CD4-positive, alpha-beta T cell treated with Interleukin-1 beta for 1 hour (primary cell): ENCODE measurements at places on chromosomes 12 and 14.

- no peak for DNase-seq
Measured at GRCh38 chr14:101056446-101056845, 152.9 kb upstream of the RTL1 start.

DNA sequence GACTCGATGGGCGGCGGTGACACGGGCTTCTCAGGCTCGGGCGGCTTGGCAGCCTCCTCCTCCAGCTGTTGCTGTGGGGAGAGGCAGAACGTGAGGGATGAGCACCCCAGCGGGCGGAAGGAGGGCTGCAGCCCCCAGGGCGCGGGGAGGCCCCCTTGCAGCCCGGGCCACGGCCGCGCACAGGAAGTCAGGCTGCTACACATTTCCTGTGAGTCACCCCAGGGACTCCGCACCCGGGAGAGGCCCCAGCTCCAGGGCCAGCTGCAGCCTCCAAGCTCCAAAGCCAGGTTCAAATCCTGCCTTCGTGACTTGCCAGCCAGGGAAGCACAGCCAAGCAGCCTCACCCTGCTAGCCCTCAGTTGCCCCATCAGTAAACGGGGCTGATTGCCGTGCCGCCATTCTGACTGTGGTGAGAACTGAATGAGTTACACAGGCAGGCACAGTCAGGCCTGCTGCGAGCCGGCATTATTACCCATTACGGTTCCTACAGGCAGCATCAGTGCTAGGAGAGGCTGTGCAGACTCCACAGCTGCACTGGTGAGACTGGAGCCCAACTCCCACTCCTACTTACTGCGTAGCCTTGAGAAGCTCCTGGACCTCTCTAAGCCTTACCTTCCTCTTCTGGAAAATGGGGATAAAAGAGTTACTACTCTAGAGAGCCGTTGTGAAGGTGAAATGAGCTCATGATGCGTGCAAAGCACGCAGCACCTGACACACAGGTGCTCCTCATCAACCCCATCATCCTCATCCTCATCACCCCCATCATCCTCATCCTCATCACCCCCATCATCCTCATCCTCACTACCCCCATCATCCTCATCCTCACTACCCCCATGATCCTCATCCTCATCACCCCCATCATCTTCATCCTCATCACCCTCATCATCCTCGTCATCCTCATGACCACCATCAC lies 100.9 kb downstream of the NCOR2 start:
- DNase-seq = peak; percentile 94

GRCh38 chr14:103801459-103801858 lies 45.9 kb downstream of the PPP1R13B start:
- DNase-seq = no peak

- no peak for DNase-seq
Measured at GRCh38 chr12:31594681-31595080, 3.7 kb upstream of the DENND5B start.

DNA sequence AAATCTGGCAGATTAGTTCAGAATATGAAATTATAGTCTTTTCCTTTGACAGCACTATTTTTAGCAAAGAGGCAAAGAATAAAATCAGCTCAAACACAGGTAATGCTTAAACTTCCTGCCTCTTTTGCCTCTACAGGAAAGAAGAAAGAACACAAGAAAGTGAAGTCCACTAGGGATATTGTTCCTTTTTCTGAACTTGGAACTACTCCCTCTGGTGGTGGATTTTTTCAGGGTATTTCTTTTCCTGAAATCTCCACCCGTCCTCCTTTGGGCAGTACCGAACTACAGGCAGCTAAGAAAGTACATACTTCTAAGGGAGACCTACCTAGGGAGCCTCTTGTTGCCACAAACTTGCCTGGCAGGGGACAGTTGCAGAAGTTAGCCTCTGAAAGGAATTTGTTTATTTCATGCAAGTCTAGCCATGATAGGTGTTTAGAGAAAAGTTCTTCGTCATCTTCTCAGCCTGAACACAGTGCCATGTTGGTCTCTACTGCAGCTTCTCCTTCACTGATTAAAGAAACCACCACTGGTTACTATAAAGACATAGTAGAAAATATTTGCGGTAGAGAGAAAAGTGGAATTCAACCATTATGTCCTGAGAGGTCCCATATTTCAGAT lies 17.4 kb downstream of the TMPO start:
- no peak for DNase-seq

DNA sequence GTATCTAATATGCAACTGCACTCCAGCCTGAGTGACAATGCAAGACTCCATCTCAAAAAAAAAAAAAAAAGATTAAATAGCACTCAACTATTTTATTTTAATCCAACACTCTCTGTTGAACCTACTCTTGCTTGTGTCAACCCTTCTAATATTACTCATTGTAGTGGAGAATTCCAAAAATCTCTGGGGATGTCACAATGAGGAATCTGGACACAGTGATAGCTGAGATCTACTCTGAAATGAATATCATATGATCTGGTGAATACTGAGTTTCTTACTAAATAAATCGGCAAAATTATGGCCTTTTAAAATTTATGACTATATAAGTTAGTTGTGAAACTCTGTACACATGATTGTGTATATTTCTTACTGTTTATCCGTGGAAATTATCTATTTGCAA lies 418.2 kb downstream of the BCAT1 start:
- DNase-seq = no peak

DNA sequence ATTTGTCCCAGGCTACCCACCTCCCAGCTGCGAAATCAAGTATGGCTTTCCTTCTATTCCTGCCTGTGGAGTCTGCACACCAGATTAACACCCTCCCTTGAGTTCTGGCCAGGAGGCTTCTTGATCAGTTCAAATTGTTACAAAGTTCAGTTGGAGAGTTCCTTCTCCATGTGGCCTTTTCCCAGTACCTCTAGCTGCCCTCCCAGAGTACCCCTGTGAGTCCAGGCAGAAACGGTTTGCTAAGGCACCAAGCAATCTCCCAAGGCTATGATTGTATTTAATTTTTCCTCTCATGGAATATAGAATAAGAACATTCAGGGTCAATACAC lies 49.7 kb upstream of the ERGIC2 start:
- no peak for DNase-seq

DNA sequence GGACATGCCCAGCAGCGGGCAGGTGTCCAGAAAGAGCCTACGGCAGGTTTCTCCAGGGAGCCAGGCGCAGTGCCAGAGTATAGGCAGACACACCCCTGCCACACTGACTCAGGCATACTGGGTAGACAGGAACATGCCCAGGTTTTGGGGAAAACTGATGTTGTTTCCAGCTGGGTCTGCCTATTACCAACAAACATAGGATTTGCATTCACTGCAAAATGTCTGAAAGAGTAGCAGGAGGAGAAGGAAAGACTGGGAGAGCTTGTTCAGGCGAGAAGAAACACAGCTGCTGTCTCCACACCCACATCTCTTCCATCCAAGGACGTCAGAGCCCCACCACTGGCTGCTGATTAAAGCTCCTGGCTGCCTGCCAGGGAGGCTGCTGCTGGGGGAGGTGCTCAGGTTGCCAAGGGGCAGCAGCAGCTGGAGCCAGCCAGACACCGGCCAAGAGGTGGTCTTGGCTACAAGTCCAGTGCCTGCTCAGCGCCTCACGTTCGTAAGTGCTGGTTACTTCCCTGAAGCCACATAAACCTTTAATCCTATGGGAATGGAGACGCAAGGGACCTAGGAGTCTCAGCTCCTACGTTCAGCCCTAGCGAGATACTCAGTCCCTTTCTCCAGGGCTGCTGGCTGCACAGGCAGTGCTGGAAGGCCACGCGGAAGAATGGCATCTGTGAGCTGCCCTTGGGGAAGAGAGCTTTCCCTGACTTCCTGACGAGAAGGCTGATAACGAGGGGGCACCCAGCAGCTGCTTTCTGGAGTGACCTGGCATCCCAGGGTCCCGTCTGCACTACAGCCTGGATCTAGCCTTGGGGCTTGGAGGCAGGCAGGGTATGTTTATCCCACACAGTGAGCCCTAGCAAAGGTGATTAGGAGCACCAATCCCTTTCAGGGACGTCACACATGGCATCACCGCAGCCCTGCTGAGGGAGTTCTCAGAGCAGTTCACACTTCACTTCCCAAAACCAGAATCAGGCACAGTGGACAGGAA lies 58.1 kb downstream of the PLEKHG3 start:
- peak; percentile 17 for DNase-seq

- no peak for DNase-seq
Measured at GRCh38 chr12:58764100-58764953, 156.0 kb downstream of the LRIG3 start.

DNA sequence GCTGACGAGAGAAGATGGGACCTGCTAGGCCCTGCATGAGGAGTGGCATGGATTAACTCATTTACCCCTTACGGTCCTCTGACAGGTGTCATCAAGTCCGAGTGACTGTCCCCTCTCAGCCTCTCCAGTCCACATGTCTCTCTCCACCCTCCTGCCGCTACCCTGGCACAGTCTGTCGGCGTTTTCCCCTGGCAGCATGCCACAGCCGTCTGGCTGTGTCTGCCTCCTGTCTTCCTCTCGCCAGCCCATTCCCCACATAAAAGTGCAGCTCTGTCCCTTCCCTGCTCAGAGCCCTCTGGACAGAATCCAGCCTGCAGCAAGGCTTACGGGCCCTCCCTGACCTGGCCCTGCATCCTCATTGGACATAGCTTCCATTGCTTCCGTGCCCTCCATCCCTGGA lies 45.6 kb downstream of the UBE3B start:
- DNase-seq = no peak

- no peak for DNase-seq
Measured at GRCh38 chr12:110312581-110313360, 31.7 kb downstream of the ATP2A2 start.

GRCh38 chr14:22767323-22767589 lies 768 bp downstream of the OXA1L start:
- no peak for DNase-seq

DNA sequence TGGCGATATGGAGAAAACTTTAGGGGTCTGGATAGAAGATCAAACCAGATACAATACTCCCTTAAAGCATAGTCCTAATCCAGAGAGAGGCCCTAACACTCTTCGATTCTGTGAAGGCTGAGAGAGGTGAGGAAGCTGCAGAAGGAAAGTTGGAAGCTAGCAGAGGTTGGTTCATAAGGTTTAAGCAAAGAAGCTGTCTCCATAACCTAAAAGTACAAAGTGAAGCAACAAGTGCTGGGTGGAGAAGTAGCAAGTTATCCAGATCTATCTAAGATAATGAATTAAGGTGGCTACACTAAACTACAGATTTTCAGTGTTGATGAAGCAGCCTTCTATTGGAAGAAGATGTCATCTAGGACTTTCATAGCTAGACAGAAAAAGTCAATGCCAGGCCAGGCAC lies 24.6 kb upstream of the MTERF2 start:
- no peak for DNase-seq

- no peak for DNase-seq
Measured at GRCh38 chr14:100981809-100982208, 78.3 kb upstream of the RTL1 start.

DNA sequence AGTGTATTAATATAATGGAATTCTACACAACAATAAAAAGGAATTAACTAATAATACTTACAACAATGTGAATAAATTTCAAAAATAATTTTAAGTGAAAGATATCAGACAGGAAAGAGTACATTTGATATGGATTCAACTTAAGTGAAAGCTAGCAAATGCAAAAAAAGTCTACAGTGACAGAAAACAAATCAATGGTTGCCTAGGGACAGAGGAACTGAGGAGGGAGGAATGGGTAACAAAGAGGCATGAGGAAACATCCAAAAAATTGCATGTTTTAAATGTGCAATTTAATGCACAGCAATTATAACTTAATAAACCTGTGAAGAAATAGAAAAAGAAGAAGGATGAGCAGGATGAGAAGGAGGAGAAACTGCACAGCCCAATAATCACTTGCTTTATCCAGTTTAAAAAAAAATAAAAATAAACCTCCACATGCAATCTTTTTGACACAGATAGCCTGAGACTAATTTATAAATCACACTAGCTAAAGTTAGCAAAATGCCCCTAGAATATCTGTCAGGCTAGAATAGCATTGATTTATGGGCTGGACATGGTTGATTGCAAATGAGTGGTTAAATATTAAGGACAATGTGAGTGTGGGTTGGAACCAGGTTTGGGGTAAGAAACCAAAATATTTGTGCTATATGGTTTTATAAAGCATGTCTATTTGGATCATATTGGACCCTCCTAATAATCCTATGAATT lies 1089.1 kb downstream of the TRHDE start:
- no peak for DNase-seq

- DNase-seq = no peak
Measured at GRCh38 chr14:46352844-46353243, 298.7 kb downstream of the RPL10L start.

DNA sequence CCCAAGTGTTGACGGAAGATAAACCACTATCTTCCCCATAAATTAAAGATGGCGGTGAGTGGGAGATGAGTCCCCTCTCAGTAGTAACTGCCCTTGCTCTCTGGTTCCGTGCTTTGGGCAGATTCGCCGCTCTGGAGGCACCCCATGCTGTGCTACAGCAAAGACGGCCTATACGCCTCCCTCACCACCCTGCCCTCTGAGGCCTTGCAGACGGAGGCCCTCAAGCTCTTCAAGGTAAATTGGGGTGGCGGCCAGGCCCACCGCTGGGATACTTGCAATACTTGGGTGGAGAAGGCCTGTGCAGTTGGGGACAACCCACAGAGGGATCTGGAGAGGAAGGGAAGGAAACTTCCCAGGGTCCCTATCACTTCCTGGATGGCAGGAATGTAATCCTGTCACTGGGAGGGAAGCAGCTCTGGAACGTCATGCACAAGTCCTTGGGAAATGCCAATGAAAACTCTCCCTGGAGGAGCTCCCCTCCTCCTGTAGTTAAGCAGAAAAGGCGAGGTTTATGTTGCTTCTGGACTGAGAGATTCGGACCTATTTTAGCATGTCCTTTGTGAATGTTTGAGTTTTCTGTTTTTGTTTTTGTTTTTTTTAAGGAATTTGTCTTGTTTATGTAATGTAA lies 22.8 kb downstream of the PIGH start:
- DNase-seq = no peak

DNA sequence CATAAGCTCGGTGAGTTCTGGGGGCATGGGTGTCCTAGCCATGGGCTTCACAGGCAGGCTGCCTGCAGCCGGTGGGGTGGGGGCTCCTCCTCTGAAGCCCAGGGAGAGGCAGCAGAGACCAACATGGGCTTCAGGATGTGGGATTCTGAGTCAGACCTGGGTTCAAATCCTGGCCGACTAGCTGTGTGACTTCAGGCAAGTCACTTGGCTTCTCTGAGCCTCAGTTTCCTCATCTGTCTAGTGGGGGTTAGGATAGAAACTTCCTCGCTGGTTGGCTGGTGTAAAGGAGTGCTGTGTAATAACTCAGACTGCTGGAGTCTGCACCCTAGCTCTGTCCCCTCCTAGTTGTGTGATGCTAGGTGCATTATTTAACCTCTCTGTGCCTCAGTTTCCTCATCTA lies 12.2 kb downstream of the RNFT2 start:
- no peak for DNase-seq

- no peak for DNase-seq
Measured at GRCh38 chr12:79086541-79087296, 222.1 kb downstream of the SYT1 start.

- DNase-seq = peak; percentile 67
Measured at GRCh38 chr14:60753264-60754119, 18.9 kb downstream of the MNAT1 start.

DNA sequence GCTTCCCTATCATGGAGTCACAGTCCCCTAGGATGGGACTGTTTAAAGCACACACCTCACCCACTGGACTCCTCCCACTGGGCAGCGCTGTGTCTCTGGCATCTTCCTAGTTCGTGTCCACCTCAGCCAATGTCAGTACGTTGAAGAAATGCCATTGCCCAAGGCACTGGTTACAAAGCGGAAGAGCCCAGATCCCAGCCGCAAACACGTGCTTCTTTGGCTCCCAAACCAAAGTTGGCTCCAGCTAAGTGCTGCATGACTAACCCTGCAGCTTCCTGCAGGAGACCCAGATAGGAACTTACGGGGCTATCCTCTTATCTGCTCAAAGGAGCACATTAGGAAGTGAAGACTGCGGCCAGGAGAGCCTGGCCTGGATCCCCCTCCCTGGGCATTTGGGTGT lies 9.3 kb downstream of the SYNE3 start:
- DNase-seq = peak; percentile 53

GRCh38 chr12:34404377-34405285 lies 382.3 kb downstream of the ALG10 start:
- no peak for DNase-seq
